OCI-LY7 (cell line): ENCODE measurements at places on chromosomes 11 and 22. TPM values are rescaled to one million over a fixed set of nuclear protein-coding genes. Genes with fewer than 3 reads are reported as not detected.

Gene EFCAB6
- not detected in 2 replicates for total RNA-seq

Gene VSIG10L2
- total RNA-seq, result not detected in 2 replicates

Gene OR5W2
- not detected in 2 replicates for total RNA-seq

Gene MMP11
- 6.3 and 9.2 TPM in 2 replicates for total RNA-seq

Gene MMP10
- not detected in 2 replicates for total RNA-seq

Gene ARVCF
- 3.8 and 3.9 TPM in 2 replicates for total RNA-seq

Gene GGTLC2
- total RNA-seq, result not detected in 2 replicates

Gene CAPRIN1
- 286 and 298 TPM in 2 replicates for total RNA-seq

Gene WBP2NL
- total RNA-seq, result 0.94 and 1.1 TPM in 2 replicates

Gene RPS6KB2
- 48.3 and 54.9 TPM in 2 replicates for total RNA-seq

Gene WT1
- not detected in 2 replicates for total RNA-seq

- DNase-seq, result no peak
Observed at GRCh38 chr11:85752890-85753581, 57.9 kb downstream of the SYTL2 start.

GRCh38 chr22:48919187-48919590 is 908.5 kb downstream of the BRD1 start:
- no peak for DNase-seq

DNA sequence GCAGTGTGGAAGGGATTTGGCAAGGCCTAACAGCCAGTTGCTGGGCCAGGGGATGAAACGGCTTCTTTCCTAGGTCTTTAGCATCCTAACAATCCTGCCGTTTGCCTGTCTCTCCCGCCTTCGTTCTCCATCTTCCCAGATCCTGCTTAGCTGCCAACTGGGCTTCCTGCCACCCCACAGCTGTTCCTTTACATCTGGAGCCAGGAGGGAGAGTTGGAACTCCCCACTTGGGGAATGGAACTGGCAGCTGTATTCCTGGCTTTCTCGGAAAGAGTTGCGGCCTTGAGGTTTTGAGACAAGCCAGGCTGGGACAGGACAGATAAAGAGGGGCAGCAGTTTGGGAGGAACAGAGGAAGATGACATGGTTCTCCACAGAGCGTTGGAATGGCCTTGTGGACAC is 59.6 kb downstream of the ST3GAL4 start:
- no peak for DNase-seq

GRCh38 chr11:129202646-129203045 is 10.5 kb upstream of the ARHGAP32 start:
- DNase-seq, result no peak

DNA sequence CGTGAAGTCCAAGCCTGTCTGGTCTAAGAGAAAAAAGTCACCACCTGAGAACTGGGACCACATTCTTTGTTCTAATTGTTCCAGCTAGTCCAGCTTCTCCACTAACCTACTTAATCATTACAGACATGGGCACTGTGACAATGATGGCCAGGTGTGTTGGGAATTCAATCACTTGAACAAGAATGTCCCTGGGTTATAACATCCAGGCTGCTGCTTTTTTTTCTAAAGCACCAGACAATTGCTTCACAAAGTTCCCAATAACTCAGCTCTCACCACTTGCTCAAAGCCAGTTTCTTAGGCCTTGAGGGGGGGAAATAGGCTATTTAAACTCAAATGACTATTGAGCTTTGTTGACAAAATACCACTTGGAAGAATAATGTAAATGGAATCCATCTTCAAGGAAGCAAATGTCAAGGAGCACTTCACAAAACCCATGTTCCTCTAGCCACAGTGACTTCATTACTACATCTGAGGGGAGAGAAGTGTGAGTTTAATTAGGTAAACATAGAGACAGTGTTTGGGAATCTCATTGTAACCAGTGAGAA is 80.3 kb downstream of the ME3 start:
- no peak for DNase-seq

DNA sequence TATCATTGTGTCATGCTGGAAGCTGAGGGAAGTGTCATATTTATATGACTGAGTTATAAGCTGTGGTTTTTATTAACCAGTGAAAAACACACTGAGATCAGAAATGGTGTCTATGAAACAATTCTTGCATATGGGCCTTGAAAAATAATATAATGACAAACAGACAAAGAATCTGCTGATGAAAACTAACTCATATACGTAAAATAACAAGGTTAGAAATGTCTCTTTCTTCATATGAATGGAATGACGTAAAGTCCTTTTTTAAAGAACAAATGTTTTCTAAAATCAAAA is 48.8 kb upstream of the PHF21B start:
- no peak for DNase-seq

DNA sequence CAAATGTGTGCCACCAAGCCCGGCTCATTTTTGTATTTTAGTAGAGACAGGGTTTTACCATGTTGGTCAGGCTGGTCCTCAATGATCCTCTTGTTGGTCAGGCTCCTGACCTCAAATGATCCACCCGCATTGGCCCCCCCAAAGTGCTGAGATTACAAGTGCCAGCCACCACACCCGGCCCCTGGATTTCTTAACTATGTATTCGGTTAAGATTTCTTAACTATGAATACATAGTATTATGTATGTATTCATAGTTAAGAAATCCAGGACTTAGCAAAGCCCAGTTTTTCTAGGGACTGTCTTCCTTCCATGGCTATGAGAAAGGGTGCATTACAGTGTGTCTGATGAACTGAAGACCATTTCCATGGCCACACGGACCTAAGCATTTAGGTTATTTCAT is 1.7 kb downstream of the C11orf91 start:
- no peak for DNase-seq

DNA sequence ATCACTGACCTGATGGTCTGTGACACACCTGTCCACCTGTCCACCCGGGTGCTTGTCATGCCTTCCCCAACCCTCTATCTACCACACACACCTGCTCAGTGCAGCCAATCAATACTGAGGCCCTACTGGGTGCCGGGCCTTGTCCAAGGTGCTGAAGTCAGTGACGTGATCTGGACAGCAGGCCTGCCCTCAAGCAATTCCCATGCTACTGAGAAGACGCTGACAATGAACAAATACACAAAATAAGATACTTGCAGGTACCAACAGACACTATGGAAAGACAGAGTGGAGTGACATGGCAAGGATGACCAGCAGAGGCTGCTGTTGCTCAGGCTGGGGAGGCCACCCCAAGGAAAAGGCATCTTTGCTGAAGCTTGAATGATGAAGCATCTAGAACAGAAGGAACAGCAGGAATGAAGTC is 21.2 kb downstream of the PLAAT3 start:
- peak; percentile 33 for DNase-seq

GRCh38 chr11:57303990-57304579 is 20.7 kb downstream of the TNKS1BP1 start:
- no peak for DNase-seq

DNA sequence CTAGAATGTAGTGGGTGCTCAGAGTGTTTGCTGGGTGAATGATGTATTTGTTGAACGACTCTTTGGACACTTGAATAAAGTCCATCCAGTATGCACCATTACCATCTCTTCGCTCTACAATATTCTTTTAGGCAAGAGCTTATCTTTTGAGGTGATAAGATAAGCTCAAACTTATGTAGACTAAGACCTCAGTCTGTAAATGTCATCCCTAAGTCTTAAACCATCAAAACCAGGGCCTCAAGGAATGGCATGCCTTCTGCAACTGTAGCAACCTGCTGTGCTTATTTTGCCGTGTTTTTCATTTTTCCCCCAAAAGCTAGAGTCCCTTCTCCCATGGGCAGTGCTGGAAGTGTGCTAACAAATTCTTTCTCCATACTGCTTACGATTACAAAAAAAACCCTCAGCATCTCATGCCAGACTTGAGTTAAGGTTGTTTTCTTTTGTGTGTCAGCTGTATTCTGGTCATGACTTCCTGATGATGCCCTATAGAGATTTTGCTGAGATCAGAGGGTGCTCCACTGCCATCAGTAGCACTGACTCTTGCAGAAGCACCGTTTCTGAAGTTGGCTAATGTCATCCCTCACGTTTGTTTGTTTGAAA is 27.8 kb downstream of the LIMK2 start:
- no peak for DNase-seq

- DNase-seq, result no peak
Observed at GRCh38 chr11:34825315-34825669, 90.9 kb downstream of the APIP start.

GRCh38 chr22:23210428-23211170 is 30.3 kb downstream of the BCR start:
- DNase-seq, result no peak

DNA sequence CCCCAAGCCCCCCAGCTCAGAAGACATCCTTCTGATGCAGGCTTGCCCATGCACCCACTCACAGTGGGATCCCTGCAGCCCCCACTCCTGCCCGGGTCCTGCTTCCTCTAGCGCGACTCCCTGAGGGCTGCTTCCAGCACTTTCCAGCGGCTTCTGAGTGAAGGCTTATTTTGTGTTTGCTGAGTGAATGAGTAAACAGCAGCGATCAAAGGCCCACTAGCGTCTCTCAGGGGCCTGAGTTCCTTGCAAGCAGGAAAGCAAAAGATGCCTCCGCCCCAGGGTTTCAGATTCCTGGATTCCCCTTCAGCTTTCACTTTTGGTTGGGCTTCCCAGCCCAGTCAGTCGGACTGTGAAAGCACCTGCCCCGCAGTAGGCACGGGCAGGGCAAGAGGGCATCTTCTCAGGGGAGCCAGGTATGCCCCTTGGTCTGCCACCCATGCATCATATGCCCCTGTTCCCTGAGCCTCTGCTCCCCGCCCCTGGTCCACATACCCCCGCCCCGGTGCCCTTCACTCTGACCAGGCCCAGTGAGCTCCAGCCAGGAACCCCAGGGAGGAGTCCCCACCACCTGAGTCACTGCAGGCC is 9.2 kb downstream of the FADD start:
- no peak for DNase-seq

DNA sequence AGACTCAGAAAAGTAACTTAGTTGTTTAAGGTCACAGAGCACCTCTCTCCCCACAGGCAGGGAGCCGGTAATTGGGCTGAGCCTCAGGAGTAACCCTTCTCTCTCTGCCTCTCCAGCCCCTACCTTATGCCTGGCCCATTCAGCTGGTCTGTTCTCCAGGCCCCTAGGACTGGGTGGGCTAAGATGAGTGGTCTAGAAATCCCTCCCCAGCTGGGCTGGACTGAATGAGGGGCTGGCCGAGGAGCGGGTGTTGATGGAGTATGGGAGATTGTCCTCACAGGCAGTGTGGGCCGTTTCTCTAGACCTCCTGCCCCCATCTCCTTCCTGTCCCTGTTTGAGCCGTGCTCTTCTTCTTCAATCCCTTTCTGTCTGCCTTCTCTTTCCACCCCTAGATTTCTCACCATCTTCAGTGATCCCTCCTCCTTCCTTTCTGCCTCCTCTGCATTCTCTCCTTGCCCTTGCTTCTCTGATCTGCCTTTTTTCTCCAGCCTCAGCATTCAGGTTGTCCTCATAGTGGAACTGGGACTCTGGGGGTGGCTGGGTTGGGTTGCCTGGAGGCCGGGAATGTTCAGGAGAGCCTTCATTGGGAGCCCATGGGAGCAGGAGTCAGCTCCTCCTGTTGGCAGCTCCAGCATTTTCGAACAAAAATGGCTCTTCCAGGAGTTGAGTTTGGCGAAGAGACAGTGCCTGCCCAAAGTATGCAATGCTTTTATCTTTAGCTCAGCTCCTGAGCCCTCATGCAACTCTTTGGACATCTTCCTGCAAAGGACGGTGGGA is 7.6 kb downstream of the ST3GAL4 start:
- DNase-seq, result no peak

- DNase-seq, result no peak
Observed at GRCh38 chr11:68411501-68411991, 49.0 kb upstream of the PPP6R3 start.

GRCh38 chr22:28892175-28892731 is 8.9 kb downstream of the ZNRF3 start:
- no peak for DNase-seq

- no peak for DNase-seq
Observed at GRCh38 chr11:21975242-21975641, 217.6 kb upstream of the ANO5 start.

- no peak for DNase-seq
Observed at GRCh38 chr22:50695421-50696250, 23.0 kb downstream of the SHANK3 start.

DNA sequence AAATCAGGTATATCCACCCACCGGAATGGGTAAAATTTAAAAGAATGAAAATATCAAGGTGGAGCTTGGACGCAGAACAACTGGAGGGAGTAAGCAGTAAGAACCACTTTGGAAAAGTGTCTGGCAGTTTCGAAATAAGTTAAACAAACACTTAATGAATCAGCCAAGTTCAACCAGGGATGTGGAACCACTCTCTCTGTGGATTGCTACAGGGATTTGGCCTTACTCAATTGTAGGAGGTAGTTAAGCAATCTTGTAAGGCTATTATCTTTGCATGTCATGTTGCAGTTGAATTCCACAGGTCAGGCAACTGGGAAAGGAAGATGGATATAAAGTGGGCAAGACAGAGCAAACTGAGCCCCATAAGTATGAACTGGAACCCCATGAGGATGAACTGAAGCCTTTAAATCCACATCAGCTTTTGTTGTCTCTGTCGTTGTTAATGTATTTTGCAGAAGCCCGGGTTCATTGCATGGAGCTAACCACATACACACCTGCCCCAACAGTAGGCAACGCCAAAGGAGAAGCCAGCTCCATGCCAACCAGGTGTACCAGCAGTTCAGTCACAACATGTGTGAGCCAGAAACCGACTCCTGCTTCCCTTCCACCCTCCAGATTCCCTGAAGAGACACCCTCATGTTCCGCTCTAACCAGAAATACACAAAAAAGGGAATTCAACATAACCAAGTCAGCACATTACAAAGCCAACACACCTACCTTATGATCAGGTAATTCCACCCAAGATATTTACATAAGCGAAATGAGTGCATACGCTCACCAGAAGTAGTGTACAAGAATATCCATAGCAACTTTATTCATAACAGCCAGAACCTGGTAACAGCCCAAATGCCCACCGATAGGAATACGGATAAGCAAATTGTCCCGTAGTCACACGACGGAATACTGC is 8.0 kb upstream of the SLC43A3 start:
- DNase-seq, result no peak

- DNase-seq, result peak; percentile 17
Observed at GRCh38 chr11:112453601-112454577, 193.2 kb upstream of the PLET1 start.

- no peak for DNase-seq
Observed at GRCh38 chr11:98107736-98108135, 913.0 kb upstream of the CNTN5 start.

- DNase-seq, result no peak
Observed at GRCh38 chr11:3041699-3042441, 15.4 kb downstream of the CARS1 start.

- DNase-seq, result peak; percentile 71
Observed at GRCh38 chr22:22458896-22459588, 49.5 kb downstream of the ZNF280B start.
